Stimulated activated CD4-positive, alpha-beta T cell treated with anti-CD3 and anti-CD28 coated beads, Interleukin-15, amount 100 ng/mL, for 48 hours (primary cell): ENCODE measurements at places on chromosomes 1 and 21.

DNA sequence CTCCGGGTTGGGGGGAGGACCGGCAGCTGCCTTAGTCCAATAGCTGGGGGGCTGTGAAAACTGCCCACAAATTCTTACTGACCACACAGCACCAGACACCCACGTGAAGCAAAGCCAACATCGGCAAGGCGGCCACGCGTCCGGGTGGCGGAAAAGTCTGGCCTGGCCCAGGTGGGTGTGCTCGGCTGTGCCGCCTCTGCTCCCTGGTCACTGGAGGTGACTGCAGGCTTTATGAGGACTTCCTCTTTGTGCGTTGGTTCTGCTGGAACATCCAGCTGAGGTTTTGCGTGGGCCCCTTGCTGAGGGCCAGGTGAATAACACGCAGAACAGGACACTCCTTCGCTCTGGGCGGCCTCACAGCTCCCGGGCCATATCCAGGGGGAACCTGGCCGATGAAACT lies 35.4 kb downstream of the FAAP20 start:
- no peak for DNase-seq

- DNase-seq, result no peak
Observed at GRCh38 chr1:107682467-107682866, 282.5 kb downstream of the VAV3 start.

- no peak for DNase-seq
Observed at GRCh38 chr1:8892026-8892425, 13.5 kb upstream of the ENO1 start.

GRCh38 chr21:14725219-14725618 lies 179.1 kb upstream of the SAMSN1 start:
- DNase-seq, result no peak

GRCh38 chr1:181482521-181483284 lies 614 bp upstream of the CACNA1E start:
- no peak for DNase-seq

DNA sequence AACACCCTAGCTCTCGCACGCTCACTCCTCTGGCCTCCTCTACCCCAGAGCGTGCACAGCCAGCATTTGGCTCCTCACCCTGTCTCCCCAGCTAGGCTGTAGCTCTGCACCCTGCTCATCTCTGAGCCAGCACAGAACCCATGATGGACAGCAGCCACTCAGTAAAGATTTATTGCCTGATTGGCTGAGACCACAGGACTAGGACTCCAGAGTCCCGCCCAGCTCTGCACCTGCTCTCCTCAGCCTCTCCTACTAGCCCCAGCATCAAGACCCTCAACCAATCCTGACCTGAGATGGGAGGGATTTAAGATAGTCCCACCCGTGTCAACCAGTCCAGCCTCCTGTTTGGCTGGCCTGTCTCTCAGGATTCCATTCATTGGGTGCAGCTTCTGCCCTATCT lies 9.3 kb downstream of the C1QB start:
- DNase-seq, result no peak

DNA sequence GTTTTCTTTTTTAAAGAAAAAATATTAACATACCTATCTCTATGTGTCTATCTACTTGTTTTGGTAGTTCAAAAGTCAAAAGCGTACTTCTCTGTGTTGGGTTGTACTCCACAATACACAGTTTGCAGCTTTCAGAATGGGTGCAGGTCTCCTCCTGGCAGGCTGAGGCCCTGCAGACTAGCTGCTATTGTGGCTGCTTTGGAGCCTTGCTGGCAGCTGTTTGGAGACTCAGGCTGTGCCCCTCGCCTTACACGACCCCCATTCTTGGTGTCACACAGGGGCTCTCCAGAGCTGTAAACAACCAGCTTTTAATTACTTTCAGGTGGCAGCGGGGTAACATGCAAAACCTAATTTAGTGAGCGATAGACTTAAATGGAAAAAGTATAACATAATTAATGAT lies 160.4 kb downstream of the DSCAM start:
- DNase-seq, result no peak

DNA sequence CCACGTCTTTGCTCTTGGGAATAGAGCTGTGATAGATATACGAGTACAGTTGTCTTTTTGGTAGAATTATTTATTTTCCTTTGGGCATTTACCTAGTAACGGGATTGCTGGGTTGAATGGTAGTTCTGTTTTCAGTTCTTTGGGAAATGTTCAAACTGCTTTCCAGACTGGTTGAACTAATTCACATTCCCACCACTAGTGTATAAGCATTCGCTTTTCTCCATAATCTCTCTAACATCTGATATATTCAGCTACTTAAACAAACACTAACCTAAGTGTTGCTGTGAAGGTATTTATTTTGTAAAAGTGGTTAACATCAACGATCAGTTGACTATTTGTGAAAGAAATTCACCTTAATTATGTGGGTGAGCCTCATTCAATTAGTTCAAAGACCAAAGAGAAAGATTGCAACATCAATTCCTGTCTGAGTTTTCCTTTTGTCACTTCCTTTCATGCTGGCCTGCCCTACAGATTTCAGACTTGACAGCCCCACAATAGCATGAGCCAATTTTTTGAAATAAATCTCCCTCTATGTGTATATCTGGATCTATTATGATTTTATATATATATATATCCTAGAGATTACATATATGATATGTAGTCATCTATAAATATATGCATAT lies 26.7 kb upstream of the DUSP10 start:
- no peak for DNase-seq

DNA sequence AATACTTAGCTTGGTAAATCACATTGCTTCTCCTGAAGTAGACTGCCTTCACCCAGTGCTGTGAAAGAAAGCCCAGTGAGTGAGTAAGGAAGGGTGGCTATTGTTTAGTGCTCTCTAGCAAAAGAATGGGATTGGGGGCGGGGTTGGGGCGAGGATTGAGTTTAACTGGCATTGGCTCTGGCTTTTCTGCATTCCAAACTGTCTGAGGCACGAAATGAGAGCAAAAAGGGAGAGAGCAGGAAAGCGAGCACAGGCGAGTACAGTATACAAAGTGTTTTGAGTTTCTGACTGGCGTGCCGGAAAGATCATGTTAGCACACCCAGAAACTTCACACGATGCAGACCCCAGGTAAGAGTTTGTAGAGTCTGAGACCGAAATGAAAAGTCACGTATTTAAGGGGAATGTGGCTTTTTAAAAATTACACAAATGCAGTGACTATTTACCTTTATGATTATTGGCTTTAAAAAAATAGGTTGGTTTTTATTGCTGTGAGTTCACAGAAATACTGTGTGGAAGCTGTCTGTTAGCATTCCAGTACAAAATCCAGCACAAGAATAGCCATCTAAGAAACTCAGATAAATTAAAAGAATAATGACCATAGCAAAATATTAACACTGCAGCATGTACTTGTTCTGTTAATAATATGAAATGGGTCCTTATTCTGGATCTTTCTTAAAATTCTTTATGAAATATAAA lies 155.4 kb downstream of the CLEC20A start:
- DNase-seq, result no peak

- DNase-seq, result no peak
Observed at GRCh38 chr1:72283022-72283306, 625 bp upstream of the NEGR1 start.

GRCh38 chr1:201016211-201016651 lies 7.3 kb downstream of the KIF21B start:
- no peak for DNase-seq

DNA sequence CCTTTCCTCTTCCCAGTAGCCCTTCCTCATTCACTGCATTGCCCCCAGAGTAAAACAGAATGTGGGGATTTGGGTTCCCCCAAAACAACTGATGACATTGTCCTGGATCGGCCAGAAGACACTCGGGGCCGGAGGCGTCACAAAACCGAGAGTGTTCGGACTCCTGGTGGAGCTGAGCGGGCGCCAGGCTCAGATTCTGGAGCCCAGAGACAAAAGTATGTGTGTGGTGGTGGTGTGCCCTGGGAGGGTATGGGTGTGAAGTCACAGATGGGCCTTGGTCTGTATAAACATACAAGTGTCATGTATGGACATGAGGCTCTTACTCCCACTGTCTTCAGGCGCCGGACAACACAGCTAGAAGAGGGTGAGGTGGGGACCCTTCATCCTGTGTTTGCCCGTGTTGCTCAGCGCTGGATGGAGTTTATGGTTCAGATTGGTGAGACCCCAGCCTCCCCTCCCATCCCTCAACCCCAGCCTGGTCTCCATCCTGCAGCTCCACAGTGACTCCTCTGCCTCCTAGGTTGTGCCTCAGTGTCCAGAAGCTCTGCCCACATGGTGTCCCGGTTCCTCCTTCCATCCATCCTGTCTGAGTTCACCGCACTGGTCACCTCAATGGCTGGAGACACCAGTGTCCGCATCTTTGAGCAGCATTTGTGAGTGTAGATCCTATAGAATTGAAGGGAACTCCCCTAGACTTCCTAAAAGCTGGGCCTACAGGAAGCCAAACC lies 12.4 kb downstream of the HYI start:
- no peak for DNase-seq

- DNase-seq, result no peak
Observed at GRCh38 chr1:67672260-67672803, 12.7 kb upstream of the GADD45A start.

GRCh38 chr21:35606146-35606545 lies 454.2 kb downstream of the SETD4 start:
- no peak for DNase-seq

DNA sequence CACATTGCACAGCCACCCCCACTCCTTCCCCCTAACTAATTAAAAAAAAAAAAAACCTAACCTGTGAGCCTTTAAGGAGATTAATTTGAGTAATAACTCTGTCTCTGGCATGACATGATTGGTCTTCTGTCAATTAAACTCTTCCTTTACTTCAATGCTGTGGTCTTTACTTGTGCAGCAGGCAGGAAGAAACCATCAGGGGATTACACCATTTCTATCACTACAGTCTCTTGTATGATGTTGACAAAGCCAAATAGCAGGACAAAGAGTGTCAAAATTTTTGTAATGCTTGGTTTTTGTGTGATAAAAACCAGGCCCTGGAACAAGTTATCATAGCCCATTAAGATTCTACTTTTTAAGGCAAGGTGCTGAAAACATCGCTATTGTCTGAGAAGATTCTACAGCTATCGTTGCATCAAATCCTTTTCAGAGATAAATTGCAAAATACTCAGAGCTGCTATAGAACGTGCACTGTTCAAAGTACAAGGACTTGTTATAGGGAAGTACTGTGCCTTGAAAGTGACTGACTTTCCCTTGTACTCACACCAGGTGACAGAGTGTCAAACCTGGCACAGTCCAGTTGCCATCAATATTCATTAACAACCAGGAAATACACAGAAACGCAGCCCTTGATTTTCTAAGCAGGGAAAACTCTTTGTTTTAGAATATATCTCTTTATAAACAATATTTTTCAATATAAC lies 37.7 kb downstream of the LHX9 start:
- no peak for DNase-seq
